ENCODE measurements at places on chromosomes 12 and 14.

DNA sequence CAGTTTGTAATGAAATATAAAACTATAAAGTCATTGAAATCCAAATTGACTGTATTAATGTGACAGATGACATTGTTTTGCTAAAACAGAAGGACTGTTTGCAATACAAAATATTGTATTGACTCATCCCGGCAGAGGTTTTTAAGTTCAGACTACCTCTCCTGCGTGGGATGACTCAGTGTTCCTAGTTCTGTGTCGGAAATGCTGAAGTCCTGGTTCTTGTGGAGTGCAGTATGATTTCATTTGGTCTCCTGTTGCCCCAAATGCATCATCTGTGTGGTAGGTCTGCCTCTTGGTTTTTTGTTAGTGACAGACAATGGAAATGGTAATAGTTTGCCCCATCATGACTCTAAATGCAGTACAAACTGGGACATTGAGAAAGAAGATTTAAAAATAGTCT lies 27.8 kb downstream of the PELI2 start:
- peak; percentile 40 for DNase-seq

DNA sequence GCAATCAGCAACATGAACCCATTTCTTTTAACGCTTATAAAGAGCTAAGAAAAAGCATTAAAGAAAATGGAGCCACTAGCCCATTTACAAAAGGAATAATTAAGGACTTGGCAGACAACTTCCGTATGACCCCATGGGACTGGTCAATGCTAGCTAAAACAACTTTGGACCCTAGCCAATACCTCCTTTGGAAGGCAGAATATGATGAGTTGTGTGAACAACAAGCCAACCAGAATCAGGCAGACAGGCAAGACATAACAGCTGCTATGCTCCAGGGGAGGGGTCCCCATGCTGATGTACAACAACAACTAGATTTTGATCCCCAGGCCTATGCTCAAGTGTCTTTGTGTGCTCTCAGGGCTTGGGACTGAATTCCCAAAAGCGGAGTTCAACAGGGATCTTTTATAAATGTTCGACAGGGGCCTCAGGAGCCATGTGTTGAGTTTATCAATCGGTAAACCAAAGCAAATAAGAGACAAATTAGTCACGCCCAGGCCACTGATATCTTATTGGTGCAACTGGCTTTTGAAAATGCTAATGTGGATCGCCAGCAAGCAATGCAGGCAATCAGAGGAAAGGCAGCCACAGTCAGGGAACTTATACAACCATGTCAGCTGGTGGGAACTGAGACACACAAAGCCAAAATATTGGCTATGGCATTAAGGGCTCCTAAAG lies 254.4 kb upstream of the DIO2 start:
- no peak for DNase-seq

GRCh38 chr14:100439781-100440180 lies 116.6 kb downstream of the SLC25A47 start:
- DNase-seq = no peak

DNA sequence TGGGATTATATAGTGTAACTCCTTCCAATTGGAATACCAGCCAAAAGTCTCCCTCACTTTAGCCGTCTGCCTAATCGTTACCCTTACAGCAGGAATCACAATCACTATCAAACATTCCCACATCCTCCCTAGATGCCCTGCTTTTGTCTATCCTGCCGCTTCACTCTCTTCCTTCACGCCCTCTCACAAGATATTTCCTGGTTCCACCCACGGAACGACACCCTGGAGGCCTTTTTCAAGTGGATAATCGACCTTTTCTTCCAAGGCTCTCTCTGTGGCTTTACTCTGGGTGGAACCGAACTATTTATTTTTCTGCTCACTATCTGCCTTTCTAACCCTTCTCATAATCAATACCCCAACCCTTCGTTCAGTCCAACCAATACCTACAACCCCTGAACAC lies 58.9 kb downstream of the MOK start:
- DNase-seq = no peak

GRCh38 chr14:95104911-95105310 lies 52.4 kb downstream of the DICER1 start:
- DNase-seq = no peak

DNA sequence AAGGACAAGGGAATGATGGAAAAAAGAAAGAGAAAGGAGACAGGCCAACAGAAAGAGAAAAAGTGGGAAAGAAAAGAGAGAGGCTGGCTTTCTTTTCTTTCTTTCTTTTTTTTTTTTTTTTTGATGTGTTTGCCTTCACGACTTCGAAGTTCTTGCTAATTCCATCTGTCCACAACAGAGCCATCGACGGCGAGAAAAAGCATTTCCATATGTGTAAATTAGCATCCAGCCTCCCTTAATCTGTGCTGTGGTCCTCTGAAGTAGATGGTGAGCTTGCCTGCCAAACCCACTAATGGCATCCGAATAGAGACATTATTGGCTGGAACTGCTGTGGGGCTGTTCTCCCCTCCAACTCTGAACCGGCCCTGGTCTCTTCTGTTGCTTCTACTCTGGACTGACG lies 997.4 kb downstream of the BCL11B start:
- no peak for DNase-seq

- DNase-seq = no peak
Measured at GRCh38 chr12:54363618-54364017, 668 bp downstream of the GPR84 start.

DNA sequence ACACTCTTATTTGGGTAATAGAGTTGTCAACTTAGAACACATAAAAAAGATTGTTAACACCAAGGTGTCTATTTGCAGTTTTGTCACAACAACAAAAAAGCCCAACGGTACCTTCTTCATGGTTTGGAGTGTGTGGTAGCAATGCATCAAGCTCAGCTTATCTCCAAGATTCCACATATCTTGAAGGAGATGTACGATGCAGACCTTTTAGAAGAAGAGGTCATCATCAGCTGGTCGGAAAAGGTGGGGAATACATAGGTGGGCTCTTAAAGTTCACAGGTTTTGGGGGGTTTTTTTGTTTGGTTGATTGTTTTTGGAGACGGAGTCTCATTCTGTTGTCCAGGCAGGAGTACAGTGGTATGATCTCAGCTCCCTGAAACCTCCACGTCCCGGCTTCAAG lies 5.5 kb downstream of the EIF5 start:
- no peak for DNase-seq

GRCh38 chr12:92446083-92446460 lies 256.7 kb upstream of the PLEKHG7 start:
- no peak for DNase-seq

DNA sequence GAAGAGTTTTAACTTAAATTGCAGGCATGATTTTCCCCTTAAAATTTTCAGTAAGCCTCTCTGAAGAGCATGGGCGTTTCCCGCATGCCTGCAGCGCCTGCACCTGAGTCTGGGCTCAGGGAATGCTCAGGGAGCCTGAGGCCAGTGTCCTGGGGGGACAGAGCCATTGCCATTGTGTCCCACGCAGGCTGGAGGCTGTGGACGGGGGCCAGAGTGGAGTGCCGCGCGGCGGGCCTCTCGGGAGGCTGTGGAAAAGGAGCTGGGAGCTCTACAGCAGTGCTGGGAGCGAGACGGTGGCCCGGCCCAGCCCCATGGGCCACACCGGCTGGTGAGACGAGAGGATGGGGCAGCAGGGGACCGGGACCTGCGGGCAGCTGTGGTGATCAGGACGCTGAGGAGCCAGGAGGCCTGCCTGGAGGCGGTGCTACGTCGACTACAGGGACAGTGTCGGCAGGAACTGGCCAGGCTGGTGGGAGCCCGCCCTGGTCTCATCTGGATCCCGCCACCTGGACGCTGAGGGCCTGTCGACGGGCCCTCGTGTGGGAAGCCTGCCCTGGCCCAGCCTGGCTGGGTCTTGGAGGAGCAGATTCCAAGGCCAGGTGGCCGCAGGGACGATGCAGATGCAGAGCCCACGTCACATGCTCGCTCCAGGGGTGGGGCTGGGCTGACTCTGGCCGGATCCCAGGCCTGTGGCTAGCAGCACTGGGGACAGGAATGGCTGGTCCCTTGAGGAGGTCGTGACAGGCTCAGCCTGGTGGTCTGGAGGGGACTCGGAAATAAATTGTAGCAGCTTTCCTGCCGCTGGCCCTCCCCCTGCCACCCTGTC lies 7.6 kb downstream of the TEDC1 start:
- DNase-seq = no peak

DNA sequence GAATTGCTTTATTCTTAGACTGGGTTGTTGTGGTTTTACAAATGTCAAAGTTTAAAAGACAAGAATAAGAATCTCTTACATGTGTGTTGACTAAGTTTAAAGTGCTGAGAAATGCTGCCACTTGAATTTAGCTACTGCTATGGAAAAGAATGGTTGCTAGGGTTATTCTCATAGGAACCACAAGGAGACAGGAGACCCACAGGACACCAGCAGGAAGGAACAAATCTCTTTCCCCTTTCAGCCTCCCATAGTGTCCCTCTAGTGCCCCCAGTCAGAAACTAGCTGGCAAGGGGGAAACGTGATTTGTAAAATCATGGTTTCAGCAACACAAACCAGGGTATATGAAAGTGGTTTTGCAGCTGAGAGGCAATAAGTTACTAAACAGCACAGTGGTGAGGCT lies 102.7 kb downstream of the ST8SIA1 start:
- no peak for DNase-seq

DNA sequence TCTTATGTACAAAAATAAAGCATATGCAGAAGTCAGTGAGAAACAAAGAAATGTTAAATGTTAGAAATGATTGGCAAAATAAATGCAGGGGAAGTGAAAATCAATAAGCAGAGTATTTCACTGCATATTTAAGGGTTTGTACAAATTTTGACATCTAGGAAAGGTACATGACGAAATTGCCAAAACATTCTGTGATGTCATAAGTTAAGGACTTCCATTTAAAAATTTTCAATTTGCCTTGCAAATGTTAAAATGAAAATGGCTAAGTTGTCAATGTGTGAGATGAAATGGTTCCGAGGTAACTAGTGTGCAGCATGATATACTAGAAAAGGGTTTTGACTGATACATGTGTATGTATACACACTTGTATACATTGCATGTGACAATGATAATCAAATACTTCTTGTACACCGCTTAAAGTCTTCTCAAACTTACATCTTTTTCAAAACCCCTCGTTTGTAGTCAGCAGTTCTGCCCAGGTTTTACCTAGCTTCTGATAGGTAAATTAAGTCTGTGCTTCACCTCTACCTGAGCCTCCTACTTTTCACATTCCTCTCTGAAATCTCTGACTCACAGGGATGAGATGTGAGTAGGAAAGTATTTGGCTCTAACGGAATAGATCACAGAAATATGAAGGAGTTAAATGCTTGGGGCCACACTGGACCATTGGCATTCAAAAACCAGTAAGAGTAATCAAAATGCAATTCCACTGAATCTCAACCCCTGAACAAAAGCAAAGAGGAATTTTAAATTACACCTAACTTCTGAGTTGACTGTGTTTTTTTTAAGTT lies 442.4 kb upstream of the FOXG1 start:
- DNase-seq = no peak

GRCh38 chr14:96565811-96566210 lies 63.6 kb downstream of the PAPOLA start:
- no peak for DNase-seq

GRCh38 chr14:50233951-50234250 lies 2.5 kb upstream of the SOS2 start:
- DNase-seq = no peak

DNA sequence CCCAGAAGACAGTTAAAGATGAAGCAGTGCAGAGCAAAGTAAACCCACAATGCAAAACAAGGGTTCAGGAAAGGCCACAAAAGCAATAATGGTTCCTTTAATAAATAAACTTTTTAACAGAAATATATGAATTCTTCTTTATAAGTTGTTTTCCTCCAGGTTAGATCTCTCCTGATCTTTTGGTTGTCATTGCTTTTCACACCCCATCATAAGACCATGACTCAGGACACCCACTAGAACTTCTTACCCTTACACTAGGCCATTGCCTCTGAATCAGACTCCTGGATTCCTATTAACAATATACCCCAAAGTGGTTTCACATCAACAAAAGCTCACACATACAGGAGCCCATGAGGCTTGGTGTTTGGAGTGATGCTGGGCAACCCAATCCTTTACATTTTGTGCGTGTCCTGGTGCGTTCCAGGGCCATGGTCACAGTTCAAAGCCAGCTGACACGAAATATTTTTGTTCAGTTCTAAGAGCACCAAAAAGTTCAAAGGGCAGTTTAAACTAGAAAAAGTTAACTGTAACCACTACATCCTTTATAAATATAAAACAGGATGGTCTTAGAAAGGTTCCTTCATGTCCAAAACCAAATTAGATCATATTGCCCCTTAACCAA lies 187.0 kb downstream of the EPS8 start:
- no peak for DNase-seq

DNA sequence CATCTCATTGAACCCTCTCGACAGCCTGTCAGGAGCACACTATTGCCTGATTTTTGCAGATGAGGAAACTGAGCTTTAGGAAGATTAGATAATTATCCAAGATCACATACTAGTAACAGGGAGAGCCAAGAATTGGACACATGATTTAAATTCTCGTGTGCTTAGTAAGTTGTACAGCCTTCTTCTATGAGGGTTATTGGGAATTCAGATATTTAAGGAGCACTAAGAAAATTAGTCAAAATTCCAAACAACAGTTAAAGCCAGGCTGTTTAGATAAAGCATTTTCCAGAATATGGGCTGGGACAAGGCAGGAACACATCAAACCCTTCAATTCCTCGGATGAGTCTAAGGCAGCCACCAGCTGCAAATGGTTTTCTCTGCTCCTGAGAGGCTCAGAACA lies 148.8 kb downstream of the TMEM30B start:
- DNase-seq = no peak

DNA sequence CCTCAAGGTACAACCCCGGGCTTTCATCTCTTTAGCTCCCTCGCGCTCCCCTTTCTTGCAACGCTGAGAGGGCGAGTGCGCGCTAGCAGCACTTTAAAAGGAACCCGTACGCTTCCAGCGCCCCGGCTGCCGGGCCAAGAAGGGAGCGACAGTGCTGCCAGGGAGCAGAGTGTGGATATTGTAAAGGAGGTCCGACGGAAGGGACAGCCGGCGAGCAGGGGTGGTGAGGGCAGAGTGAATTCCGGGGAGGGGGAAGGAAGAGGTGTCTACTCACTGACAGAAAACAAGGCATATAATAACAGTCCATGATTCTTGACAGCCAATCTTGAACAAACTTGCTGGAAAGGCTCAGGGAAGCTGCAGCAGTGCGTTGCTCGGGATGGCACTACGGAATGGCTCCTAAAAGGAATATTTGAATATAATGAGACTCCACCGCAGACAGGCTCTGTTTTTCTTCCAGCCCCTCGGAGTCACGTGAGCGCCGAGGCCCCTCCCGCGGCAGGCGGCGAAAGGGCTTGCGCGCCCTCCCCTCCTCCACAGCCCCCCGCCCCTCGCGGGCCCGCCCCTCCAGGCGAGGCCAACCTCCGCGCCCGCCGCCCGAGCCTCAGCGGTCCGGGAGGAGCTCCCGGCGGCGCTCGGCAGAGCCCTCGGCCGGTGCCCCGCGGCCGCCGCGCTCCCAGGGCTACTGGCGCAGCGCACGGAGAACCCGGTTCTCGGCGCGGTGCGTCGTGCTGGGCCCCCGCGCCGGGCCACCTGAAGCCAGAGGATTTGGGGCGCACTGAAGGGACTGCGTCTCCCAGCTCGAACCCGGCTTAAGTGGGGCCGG lies 3.4 kb downstream of the BMP4 start:
- DNase-seq = peak; percentile 51

GRCh38 chr14:99316281-99317163 lies 44.5 kb upstream of the BCL11B start:
- no peak for DNase-seq

Measured in stromal cell of bone marrow (primary cell).